ENCODE measurements at places on chromosomes 16 and 17.
A peak's percentile ranks its signal among the peaks of the same experiment; 100 is the strongest.

DNA sequence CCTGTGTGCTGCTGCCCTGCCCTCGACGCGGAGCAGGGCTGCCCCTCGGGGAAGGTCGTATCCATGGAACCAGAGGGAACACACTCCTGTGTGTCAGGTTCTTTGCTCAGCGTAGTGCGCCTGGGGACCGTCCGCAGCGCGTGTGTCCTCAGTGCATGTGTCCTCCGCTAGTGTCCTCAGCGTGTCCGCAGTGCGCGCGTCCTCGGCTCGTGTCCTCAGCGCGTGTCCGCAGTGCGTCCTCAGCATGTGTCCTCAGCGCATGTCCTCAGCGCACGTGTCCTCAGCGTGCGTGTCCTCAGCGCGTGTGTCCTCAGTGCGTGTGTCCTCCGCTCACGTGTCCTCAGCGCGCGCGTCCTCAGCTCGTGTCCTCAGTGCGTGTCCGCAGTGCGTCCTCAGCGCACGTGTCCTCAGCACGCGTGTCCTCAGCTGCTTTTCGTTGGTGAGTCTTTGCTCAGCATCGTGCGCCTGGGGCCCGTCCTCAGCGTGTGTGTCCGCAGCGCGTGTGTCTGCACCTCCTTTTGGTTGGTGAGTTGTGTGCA is 59.2 kb upstream of the ZNF750 start:
- DNase-seq = no peak

DNA sequence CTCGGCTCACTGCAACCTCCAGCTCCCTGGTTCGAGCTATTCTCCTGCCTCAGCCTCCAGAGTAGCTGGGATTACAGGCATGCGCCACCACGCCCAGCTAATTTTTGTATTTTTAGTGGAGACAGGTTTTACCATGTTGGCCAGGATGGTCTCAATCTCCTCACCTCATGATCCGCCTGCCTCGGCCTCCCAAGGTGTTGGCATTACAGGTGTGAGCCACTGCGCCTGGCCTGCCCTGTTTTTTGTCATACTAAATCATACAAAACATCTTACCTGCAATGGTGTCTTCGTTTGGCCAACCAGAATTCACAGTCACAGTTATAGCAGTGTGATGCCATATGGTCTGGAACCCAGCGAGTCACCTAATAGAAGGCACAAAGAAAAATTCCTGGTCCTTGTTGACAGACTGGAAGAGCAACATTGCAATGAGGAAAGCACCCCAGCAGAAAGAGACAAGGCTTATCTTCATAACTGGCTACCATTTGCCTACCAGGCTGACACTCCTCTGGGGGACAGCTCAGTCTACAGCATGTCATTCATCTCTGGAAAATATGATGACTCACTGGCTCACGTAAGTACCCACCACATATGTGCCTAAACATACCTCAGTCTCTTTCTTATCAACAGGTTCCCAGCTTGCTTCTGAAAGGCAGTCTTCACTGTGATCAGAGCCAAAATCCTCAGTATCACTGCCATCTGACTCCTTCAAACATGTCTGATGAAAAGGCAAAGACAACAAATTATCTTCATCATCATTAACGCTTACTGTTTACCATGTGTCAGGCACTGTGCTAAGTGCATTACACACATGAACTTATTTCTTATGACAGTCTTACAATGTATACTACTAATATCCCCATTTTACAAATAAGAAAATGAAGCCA is 4.3 kb upstream of the HSF5 start:
- no peak for DNase-seq

DNA sequence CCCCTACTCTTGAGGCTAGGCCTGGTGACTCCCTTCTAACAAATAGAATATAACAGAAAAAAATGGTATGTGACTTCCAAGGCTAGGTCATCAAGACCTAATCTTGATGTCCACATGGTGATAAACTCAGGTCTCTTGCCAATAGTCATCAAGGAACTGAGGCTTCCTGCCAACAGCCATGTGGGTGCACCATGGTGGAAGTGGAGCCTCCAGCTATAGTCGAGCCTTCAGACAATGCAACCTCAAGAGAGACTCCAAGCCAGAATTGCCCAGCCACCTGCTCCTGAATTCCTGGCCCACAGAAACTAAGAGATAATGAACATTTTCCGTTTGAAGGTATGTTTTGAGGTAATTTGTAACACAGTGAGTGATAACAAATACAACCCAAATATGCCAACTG is 55.9 kb upstream of the SREBF1 start:
- DNase-seq = no peak

- no peak for DNase-seq
These were observed 24.9 kb downstream of the HMOX2 start for GRCh38 chr16:4501071-4501478.

DNA sequence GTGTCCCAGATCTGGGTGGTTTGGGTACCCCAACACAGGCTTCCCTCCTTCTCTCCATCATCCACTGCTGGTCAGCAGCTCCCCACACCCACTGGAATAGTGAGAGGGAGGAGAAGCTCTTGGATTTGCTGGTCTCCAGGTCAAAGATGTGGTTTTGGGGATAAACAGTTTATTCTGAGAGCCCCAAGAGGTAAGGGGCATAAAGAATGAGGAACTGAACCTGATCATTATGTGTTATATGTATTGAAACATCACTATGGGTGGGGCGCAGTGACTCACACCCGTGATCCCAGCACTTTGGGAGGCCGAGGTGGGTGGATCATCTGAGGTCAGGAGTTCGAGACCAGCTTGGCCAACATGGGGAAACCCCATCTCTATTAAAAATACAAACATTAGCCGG is 3.9 kb downstream of the DPEP2 start:
- no peak for DNase-seq

DNA sequence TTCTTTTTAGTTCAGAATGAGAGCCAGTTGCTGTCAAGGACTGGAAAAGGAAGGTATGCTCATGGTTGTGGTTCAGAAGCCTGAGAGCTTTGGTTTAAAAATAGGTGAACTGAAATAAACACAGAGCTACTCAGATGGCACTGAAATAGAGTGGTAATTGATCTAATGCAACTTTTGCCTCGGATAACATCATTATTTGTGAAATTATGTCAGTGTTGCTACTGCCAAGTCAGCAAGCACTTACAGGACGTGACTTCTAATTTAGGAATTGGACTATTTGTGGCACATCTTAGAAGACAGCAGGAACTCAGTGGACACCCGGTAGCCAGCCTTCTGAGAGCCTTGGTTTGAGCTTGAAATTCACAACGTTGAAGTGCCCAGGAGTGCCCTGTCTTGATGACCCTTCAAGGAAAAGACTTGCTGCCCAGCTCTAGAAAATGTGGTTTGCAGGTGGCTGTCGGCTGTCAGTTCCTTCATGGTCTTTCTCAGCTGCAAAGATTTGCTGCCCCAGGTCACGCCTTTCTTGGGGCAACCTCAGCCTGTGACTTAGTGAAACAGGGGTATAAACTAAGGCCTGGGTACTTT is 42.0 kb upstream of the XYLT1 start:
- peak; percentile 62 for DNase-seq

DNA sequence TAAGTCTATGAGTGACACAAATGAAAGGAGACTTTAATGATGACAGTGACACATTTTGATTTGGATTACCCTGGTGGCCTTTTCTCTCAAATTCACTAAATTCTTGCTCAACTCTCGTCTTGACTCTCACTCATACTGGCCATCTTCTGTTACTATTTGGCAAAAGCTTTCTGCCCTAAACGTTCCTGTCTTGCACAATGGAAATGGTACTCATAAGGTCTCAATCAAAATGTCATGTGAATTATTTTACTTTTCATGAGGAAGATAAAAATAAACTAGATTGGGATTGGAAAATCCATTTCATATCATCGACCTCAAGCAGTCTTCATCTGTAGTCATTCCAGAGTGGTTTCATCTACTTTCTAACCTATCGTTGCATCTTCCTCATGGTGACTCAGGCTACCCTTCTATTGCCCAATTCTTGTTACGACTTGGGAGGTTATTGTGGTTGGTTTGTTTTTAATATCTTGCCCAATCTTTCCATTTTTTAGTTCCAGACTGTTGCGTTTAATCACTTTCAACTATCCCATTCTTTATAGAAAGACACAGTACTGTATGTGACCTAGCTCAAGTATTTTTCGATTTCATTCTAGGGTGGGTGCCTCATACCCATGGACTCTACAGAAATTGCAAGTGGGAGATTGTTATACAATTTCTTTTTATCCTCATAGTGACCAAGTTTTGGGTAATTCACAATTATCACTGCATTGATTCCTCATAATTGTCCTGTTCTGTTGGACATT is 317.2 kb upstream of the KCNJ16 start:
- no peak for DNase-seq

GRCh38 chr16:15648135-15648730 is 1.8 kb upstream of the NDE1 start:
- DNase-seq = no peak

DNA sequence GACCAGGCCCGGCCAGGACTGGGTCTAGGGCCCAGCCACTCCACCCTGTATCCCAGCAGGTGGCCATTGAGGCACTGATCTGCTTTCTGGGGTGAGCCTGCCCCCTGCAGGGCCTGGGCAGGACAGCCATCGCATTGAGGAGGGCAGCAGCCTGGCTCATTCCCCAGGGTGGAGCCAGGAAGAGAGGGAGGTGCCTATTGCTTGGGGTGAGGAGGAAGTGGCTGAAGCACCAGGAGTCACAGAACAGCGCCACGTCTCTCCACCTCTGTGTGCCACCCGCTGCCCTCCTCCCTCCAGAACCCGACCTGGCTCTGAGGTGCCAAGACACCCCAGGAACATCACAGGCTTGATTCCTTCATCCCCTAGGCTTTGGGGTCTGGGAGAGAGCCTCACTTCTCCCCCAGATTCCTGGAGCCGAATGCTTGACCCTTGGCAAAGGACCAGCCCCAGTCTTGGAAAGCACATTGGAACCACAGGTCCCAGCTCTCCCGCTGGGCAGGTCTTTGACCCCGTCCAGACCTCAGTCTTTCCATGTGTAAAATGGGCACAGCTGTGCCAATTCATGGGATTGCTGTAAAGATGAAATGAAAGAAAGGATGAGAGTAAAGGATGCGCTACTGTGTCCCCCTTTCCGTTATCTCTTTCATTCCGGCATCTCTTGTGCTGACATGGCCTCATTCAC is 7.2 kb upstream of the KRT36 start:
- peak; percentile 81 for DNase-seq

GRCh38 chr17:33523577-33523981 is 230.5 kb upstream of the ASIC2 start:
- DNase-seq = no peak

DNA sequence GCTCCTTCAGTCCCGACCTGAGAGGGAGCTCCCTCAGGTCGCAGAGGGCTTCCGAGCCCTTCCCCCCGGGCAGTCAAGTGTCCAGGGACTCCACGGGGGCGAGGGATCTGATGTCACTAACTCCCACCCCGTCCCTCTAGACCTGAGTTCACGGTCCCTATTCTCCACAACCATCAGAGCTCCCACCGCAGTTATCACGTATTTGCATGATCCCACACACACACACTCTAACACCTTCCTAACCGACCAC is 3.7 kb upstream of the PER1 start:
- no peak for DNase-seq

DNA sequence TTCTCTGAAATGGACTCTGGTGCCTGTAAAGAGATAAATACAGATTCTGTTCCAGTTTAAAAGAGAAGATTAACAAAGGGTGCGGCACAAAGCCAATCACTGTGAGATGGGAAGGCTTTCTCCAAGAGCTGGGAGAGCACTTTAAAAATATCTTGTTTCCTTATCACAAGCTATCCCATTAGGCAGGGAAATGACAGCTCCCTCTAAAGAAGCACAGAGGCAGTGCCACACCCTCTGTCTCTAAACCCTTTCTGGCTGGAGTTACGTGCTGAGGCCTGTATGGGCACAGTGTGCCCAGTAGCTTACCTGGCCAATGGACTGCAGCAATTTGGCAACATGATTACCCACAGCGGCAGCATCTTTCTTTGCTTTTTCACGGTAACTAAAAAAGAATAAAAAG is 9.0 kb upstream of the TERB1 start:
- DNase-seq = no peak
